GM13977 (cell line): ENCODE measurements at places on chromosomes 3 and 15.

GRCh38 chr3:181987736-181988135 is 276.0 kb downstream of the SOX2 start:
- no peak for DNase-seq

DNA sequence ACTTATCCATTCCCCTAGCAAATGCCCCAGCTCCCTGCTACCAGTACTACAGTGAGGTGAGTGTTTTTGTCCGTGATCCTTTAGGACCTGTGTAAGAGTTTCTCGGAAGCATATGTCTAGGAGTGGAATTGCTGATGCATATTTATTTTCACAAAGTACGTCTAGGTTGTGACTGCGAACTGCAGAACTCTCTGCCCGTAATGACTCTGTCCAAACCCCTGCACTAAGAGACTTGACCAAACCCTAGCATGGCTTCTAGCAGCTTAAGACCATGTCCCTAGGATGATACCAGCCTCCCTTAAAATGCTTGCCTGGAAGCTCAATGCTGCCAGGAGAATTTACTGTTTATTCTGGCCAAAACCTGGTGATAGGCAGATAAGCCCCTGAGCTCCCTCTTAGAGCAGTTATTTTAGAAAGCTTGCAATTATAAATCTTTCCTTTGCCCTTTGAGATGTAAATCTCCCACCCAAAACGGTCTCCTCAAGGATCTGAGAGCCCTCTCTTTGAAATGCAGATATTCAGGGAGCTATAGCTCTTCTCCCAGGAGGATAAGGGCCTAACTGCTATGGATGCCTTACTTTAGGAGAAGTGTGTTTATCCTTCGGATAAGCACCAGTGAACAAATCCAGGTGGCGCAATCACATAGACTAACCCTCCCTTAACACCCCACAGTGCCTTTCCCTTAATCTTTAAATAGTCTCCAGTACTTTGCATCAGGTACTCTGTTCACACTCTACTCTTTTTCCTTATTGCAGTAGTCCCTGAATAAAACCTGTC is 14.7 kb upstream of the CA12 start:
- no peak for DNase-seq

GRCh38 chr3:41200669-41201021 is 1.3 kb downstream of the CTNNB1 start:
- peak; percentile 18 for DNase-seq

DNA sequence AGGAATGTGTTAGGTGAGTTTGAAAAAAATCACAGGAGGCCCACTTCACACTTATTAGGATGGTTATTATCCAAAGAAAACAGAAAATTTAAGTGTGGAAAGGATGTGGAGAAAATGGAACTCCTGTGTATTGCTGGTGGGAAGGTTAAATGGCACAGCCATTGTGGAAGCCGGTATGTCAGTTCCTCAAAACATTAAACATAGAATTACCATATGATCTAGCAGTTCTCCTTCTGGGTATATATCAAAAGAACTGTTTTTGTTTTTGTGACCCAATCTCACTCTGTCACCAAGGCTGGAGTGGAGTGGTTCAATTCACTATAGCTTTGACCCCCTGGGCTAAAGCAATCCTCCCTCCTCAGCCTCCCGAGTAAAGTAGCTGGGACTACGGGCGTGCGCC is 10.4 kb upstream of the ZFYVE19 start:
- no peak for DNase-seq

DNA sequence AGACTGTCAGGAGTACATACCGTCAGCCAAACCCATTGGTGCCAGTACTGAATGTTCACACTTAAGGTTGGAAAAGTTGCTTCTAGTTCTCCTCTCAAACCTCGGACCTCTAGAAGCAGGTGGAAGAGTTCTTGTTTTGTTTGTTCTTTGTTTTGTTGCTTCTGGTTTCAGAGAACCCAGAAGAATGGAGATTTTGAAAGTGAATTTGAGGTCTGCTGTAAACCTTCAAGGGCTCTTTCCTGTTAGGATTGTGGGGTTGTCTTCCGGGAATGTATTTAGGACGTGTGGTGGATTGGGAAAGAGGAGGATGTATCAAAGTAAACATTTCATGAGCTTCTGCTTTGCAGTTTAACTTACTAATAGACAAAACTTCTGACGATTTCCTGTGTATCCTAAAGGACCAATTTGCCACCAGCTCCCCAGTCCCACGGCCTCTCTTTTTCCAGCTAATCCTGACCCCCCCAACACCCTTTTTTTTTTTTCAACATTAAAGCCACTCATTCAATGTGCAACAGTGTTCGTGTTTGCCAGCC is 50.3 kb downstream of the FILIP1L start:
- no peak for DNase-seq

- no peak for DNase-seq
Observed at GRCh38 chr3:47000198-47000815, 20.8 kb downstream of the NBEAL2 start.

GRCh38 chr3:59908701-59909100 is 858.9 kb upstream of the CFAP20DC start:
- no peak for DNase-seq

DNA sequence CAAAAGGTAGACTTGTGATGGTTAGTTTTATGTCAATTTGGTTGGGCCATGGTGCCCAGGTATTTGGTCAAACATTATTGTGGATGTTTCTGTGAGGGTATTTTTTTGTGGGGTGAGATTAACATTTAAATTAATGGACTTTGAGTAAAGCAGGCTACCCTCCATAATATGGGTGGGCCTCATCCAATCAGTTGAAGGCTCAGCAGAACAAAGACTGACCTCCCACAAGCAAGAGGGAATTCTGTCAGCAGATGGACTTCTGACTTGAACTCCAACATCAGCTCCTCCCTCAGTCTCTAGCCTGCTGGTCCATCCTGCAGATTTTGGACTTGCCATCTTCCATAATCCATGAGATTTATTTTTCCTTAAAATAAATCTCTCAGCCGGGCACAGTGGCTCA is 55.6 kb upstream of the BNC1 start:
- no peak for DNase-seq

GRCh38 chr3:188217726-188218125 is 63.8 kb downstream of the LPP start:
- DNase-seq: no peak

GRCh38 chr3:179336345-179336929 is 11.1 kb upstream of the MFN1 start:
- DNase-seq: no peak

DNA sequence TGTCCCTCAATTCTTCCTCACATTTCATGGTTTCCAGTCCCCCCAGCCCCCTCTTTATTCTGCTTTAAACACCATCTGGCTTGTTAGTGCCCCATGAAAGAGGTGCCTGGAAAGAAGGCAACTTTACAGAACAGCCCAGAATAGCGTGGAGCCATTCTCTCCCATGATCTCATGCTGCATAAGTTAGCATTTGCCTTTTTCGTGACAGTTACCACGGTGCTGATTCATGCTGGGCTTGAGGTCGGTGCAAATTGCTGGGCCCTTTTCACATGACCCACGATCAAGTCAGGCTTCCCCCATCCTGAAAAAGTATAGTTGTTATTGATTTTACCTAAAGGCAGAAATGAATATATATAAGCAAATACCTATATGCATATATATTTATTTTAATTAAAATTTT is 29.6 kb downstream of the SQOR start:
- no peak for DNase-seq

GRCh38 chr15:45618813-45619212 is 16.0 kb upstream of the SQOR start:
- DNase-seq: no peak

DNA sequence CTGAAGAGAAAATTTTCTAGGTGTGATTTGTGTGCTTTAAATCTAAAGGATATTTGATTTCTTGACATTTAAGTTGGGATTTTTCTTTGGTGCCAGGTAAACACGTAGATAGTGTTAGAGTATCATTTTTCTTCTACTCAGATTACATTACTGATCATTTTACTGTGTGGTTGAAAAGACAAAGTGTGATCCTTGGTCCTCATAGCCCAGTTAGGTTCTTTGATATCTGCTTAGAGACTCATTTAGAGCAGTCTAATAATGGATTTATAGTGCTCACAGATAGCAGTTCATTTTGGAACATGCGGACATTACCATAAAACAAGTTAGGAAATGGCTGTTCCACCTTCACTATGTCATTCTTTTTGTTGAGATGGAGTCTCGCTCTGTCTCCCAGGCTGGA is 12.4 kb downstream of the ARL8B start:
- no peak for DNase-seq

DNA sequence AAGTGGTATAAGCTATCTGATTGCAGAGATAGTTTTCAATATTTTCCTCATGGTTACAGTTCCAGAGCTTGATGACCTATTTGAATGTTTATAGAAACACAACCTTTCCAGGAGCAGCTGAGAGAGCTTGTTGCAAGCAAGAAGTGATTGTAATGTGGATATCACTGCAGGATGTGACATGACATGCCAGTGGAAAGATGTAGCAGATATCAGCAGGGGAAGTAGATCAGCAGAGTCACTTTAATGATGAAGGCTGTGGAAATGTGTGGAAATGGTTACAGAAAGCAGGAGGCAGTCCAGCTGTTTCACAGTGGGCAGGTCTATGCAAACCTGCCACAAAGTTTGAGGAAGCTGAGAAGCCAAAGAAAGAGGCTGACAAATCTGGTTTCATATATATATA is 21.0 kb downstream of the TMEM158 start:
- DNase-seq: no peak

GRCh38 chr15:79032656-79033055 is 57.9 kb downstream of the RASGRF1 start:
- DNase-seq: no peak

GRCh38 chr3:44905446-44906157 is 31.2 kb downstream of the TGM4 start:
- DNase-seq: no peak

DNA sequence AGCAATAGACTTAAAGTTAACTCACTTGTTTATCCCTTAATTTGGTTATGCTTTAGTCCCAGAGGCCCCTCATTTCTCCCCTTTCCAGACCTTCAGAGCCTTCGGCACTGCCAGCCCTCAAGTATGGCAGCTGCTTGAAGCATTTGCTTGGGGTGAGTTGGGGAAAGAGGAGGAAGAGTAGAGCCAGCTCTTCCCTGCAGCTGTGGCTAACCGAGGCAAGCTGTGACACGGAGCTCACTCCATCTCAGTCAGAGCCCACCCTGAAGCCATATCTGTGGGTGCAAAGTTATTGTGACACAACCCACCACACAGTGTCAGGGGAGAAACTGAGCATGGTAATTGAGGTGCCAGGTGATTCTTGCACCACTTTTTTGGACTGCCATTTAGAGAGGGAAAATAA is 66.1 kb downstream of the FILIP1L start:
- no peak for DNase-seq

- no peak for DNase-seq
Observed at GRCh38 chr3:126446791-126447190, 28.9 kb downstream of the ZXDC start.

GRCh38 chr15:77335298-77335697 is 84.6 kb downstream of the PEAK1 start:
- DNase-seq: no peak

- no peak for DNase-seq
Observed at GRCh38 chr3:151330899-151331298, 1.6 kb upstream of the P2RY13 start.

DNA sequence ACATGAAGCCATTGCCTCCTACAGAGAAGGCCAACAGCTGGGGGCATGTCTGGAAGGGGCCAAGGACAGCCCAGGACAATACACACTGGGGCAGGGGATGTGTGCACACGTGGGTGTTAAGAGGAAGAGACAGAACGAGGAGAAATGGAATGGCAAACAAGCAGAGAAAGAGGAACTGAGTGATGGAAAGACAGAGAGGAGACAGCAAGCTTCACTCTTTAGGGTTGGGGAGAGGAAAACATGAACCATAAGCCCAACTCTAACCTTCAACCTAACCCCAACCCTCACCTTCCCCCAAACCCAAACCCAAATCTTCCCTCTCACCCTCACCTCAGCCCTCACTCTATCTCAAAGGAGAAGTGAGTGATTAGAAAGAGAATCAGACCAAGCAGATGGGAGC is 11.9 kb upstream of the PARL start:
- DNase-seq: no peak

GRCh38 chr3:16848007-16848406 is 36.7 kb upstream of the PLCL2 start:
- no peak for DNase-seq

- DNase-seq: no peak
Observed at GRCh38 chr15:68318008-68318835, 40.7 kb downstream of the FEM1B start.

DNA sequence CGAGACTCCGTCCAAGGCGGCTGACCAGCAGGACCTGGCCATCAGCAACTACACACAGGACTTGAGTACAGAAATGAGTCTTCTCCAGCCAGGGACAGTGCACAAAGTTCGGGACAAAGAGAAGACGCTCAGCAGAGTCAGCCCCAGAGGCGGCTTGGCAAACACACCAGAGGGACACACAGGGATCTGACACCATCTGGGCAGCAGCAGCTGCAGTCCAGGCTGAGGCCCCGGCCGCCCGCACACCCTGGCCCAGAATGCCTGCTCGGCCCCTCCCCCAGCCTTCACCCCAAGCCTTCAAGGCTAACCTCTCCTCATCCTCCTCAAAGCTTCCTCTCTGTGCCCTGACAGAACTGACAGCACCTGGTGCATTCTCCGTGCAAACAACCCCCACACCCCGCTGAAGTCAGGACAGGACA is 61.1 kb downstream of the XXYLT1 start:
- no peak for DNase-seq

GRCh38 chr3:173065543-173065981 is 75.5 kb downstream of the SPATA16 start:
- DNase-seq: no peak

DNA sequence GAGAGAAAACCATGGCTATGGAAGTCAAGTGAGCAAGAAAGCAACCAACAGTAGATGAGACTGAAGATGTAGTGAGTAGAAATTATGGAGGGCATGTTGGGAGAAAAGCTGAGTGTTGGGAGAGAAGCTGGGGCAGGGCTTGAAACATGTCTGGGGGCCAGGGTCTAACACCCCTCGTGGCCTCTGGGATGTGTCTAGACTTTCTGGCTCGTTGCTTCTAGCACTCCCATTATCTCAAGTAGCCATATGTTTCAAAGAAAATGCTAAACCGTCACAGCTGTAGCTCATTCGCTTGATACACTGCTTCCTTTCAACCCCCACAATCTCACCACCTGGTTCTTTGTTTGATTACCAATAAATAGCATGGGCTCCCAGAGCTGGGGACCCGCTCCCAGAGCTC is 83.8 kb upstream of the BCHE start:
- no peak for DNase-seq

GRCh38 chr15:57769266-57769665 is 62.8 kb downstream of the POLR2M start:
- no peak for DNase-seq

GRCh38 chr3:184157206-184157605 is 2.0 kb downstream of the DVL3 start:
- no peak for DNase-seq

DNA sequence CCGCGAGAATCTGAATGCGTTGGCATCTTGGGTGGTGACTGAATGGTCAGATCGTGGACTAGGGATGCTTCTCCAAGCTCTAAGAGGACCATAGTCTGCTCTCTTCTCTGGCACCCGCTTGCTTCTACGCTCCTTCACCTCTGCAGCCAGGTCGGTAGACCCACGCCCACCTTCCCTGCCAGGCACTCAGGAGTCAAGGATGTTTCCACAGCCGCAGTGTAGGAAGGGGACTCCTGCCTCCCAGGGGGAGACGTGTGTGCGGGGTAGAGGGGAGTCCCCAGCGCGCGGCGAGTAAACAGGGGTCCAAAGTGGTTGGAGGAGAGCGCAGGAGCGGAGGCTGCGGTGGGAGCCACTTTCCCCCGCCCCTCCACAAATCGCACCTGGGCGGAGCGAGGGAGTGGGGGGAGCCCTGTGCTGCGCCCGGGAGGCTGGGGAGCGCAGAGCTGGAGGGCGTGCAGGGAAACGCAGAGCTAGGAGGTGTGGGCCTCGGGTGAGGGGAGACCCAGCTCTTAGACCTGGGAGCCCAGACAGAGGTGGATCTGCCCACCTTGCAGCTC is 1.7 kb downstream of the LRRC3B start:
- DNase-seq: no peak
